Cardiac fibroblast (primary cell): ENCODE measurements at places on chromosomes 16 and 17.

DNA sequence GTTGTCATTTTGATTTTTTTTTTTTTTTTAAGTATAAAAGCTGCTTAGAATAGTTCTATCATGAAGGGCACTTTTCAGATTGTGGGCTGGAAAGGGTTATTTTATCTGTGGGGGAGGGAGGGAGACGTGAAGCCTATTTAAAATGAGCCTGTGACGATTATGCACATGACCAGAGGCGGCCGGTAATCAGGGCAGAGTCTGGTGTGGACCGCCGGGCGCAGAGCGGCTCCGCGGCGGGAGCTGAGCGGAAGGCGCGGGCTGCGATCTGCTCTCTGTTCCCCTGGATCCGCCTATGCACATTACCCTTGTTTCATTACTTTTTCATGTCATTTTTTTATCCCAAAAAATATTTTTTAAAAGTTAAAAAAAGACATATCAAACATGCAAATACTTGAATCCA, 23.5 kb downstream of the TMC6 start:
- no peak for DNase-seq

GRCh38 chr16:49754495-49755312, 101.2 kb downstream of the ZNF423 start:
- peak; percentile 63 for DNase-seq

- DNase-seq = no peak
Measured at GRCh38 chr16:30340621-30341020, 14.5 kb downstream of the CD2BP2 start.

DNA sequence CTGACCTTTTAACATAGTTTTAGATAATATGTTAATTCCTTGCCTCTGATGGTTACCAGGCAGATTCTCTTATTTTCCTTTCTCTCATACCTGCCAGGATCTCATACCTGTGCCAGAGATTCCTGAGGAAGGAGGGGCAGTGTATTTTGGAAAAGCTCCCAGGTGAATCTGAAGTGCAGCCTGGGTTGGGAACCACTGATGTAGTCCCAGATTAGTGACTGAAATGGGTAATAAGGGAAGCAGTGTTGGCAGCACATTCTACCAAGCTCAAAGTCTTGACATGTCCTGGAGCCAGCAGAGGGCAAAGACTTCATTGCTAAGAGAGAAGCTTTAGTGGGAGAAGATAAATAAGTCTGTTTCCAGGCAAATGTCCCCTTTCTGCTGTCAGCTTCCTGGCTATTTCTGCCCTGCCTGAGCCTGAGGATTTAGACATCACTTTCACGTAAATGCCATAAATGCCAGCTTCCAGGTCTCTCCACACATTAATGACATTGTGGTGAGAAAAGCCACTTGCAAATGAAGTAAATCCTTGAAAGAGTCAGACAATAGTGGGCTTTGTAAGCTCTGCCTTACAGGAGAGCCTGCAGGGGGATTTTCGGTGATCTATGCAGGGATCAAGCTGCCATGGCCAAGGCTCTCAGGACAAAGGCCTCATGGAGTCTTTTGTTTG, 40.9 kb upstream of the C16orf78 start:
- no peak for DNase-seq

DNA sequence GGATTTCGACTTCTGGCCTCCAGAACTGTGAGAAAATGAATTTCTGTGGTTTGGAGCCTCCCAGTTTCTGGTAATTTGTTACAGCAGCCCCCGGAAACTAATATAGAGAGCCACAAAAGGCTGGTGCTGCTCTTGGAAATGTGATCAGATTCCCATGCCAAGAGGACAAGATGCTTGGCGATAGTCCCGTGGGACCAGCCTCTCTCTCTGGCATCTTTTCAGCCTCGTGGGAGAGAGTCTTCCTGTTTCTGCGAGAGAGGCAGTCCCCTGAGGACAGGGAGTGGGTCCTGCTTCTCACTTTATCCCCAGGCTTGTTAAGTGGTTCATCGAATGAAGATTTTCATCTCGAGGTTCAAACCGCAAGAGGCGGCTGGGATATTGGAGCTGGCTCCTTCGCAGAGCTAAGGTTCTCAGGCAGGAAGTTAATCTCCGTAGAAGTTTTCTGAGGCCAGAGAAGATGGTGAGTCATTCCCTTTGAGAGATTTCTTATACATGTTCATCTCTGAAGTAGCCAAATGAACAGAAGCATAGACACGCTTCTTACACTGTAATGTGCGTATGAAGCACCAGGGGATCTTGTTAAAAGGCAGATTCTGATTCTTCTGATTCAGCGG, 211.6 kb upstream of the SDK2 start:
- peak; percentile 49 for DNase-seq
